GM12891 (cell line): ENCODE measurements at places on chromosomes 12 and 14.
A peak's percentile ranks its signal among the peaks of the same experiment; 100 is the strongest.

DNA sequence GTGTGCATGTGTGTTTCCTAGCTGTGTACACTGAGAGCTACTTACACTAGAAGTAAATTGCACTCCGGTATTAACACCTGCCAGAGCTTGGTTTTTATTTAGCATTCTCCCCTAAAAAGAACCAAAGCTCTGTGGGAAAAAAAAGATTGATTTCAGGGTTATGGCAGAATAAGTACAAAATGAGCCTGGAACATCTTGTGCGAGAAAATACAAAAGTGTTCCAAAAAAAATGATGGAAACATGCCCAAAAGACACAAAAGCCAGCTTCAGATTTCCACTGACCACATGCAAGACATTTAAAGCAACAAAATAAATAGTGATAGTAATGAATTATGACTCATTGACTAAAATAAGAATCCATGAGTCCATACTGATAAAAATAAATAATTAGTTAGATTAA, 188.3 kb downstream of the GXYLT1 start:
- no peak for DNase-seq

DNA sequence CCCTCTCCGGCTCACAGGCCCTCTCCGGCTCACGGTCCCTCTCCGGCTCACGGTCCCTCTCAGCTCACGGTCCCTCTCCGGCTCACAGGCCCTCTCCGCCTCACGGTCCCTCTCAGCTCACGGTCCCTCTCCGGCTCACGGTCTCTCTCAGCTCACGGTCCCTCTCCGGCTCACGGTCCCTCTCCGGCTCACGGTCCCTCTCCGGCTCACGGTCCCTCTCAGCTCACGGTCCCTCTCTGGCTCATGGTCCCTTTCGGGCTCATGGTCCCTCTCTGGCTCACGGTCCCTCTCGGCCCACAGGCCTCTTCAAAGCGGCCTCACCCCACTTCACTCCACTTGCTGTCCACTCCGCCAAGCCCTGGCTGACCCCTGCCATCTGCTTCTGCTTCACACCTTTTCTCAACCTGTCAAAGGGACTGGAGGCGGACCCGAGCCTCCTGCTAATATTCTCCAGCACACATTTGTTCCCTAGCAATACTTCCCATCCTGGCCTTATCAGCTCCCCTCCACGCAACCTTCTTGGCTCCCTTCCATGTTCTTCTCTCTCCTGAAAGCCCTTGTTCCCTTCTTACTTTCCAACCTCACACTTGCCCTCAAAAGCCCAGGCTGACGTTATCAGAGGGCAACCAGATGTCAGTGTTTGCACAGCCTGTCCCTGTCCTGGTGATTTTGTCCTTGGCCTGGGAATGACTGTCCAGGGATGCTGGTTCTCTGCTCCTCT, 176.7 kb downstream of the CALM1 start:
- DNase-seq: no peak

GRCh38 chr12:75933101-75933500, 98.5 kb downstream of the PHLDA1 start:
- no peak for DNase-seq

- no peak for DNase-seq
Measured at GRCh38 chr14:89990623-89991275, 35.0 kb downstream of the TDP1 start.

DNA sequence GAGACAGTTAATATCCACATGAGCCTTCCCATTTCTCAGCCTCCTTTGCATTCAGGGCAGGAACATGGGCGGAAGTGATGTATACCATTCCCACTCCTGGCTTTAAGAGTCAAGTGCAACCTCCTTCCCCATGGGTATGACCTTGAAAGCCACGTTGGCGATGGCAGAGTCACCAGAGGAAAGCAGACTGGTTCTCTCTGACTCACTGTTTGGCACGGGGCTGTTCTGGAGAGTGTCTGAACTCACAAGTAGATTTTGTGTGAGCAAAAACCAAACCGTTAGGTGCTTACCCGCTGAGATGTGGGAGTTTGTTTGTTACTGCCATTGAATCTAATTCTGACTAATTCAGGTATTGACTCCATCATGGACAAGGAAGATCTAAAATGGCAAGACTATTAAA, 36.7 kb upstream of the PZP start:
- no peak for DNase-seq

DNA sequence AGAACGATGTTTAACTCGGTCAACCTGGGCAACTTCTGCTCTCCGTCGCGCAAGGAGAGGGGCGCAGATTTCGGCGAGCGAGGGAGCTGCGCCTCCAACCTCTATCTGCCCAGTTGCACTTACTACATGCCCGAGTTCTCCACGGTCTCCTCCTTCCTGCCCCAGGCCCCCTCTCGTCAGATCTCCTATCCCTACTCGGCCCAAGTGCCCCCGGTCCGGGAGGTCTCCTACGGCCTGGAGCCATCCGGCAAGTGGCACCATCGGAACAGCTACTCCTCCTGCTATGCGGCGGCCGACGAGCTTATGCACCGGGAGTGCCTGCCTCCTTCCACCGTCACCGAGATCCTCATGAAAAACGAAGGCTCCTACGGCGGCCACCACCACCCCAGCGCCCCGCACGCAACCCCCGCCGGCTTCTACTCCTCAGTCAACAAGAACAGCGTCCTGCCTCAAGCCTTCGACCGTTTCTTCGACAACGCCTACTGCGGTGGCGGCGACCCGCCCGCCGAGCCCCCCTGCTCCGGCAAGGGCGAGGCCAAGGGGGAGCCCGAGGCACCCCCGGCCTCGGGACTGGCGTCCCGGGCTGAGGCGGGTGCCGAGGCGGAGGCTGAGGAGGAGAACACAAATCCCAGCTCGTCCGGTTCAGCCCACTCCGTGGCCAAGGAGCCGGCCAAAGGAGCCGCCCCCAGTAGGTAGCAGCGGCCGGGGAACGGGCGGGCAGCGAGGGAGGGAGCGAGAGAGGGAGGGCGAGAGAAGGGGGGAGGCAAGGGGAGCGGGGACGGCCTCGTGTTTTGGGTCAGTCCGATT, 513 bp downstream of the HOXC11 start:
- no peak for DNase-seq

DNA sequence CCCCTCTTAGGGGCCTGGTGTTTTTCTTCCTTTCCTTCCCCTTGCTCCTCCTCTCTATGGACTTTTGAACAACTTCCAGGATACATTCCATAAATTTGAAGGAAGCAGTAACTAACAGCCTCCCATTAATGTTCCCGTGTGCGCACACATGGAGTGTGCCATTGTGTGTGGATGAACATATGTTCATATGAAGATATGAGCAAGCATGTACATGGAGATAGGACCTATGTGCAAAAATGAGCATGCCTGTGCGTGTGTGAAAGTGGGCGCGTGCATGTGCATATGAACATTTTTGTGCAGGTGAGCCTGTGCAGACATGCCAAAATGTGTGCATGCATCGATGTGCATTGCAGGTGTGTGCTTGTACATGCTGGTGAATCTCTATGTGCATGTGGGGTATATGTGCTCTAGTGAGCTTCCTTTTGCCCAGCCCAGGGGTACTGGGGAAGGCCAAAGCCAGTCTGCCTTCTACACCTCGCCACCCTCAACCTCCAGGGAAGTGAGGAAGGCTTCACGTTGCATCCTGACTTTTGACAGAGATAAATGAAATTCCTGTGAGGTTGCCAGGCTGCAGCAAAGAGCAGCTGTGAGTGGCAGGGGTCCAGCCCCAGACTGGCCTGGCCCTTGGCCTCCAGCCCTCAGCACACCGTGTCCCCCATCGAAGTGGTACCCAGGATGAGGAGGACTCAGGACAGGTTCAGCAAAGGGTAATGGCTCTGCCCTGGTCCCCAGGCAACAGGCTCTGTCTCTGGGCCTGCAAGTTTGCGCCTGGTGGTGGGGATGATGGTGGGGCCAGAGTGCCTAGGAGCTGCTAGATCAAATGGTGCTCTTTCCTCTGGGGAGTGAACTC, 21.1 kb upstream of the PGF start:
- DNase-seq: no peak

- DNase-seq: no peak
Measured at GRCh38 chr14:102500158-102500662, 9.4 kb downstream of the ANKRD9 start.

DNA sequence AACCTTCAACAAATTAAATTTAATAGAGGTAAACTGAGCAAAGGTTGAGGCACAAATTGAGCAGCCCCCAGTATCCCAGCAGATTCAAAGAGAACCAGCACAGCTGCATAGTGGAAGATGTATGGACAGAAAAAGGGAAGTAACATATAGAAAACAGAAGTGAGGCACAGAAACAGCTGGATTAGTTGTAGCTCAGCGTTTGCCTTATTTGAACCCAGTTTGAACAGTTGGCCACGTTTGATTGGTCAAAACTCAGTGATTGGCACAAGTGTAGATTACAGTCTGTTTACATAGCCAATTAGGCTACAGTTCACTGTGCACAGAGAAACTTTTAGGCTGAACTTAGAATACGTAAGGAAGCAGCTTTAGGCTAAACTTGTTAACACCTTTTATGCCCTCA, 315.5 kb downstream of the RMST start:
- no peak for DNase-seq

DNA sequence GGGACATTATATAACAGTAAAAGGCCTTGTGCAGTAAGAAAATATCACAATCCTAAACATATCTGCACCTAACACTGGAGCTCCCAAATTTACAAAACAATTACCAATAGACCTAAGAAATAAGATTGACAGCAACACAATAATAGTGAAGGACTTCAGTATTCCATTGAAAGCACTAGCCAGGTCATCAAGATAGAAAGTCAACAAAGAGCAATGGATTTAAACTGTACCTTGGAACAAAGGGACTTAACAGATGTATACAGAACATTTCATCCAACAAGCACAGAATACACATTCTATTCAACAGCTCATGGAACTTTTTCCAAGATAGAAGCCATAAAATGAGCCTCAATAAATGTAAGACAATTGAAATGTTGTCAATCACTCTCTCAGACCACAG, 209.5 kb upstream of the ARHGAP5 start:
- DNase-seq: no peak

GRCh38 chr14:100881211-100882025, 22.1 kb downstream of the RTL1 start:
- no peak for DNase-seq

DNA sequence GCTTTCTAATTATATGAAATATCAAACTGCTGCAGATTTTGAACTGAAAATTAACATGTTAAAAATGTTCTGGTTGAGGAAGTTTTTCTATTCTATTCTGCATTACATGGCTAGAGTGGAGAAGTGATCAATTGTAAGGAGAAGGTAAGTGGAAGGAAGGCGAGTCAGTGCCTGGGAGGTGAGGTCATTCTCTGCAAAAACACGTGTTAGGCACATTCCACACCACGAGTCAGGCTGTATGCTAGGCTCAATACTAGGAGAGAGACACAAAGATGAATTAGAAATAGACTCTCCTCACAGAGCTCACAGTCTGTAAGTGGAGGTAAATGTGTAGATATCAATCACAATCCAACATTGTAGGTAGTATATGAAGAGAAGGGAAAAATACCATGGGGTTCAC, 194.1 kb downstream of the NOVA1 start:
- no peak for DNase-seq

DNA sequence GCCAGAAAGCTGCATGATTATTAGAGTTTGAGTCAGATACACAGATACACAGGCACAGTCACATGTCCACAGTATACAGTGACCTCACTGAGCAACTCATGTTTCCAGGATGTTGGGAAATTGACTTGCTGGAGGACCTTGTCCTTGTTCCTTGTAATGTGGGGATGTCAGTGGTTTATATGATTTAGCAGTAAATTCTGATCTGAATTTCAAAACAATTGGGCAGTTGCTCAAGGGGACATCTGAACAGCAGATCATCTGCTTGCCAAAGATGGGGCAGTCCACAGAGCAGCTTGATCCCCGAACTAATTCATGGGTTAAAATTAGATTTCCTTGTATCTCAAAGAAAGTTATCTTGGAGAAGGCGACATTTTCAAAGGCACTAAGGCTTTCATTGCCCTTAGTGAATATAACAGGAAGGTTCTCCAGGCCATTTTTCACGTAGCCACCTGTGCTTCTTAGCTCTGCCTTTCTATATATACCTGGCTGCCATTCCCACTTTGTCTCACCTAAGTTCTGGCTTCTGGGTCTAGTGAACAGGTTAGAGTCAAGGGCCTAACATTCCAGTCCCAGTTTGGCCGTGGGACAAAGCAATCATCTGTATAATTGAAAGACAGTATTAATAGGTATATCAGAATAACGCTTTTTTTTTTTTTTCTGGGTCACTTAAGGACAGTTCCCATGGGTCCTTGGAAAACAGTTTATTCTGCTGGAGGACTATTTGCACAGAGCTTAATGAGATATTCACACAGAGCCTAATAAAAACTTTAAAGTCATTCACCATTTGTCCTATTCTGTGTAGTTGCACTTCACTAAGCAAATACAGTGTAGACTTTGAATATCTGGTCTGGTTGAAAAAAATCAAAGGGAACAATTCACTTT, 64.9 kb upstream of the STRN3 start:
- DNase-seq: no peak

- no peak for DNase-seq
Measured at GRCh38 chr14:88364710-88365413, 20.6 kb upstream of the SPATA7 start.

DNA sequence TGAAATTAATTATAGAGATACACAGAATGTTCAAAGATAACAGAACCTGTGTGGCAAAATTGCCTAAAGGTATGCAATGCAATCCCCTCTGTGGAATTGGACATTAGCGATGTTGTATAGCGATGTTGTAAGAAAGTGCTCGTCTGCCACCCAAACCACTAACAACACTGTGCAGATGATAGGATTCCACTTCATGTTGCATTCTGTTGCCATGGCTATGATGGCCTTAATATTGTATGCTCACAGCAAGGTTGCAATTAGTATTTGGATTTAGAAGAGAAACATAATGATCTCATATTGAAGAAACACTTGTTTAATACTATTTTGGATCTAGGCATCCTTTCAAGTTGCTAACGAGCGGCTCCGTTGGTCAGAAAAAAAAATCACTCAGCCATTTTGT, 260.3 kb downstream of the BCAT1 start:
- no peak for DNase-seq

DNA sequence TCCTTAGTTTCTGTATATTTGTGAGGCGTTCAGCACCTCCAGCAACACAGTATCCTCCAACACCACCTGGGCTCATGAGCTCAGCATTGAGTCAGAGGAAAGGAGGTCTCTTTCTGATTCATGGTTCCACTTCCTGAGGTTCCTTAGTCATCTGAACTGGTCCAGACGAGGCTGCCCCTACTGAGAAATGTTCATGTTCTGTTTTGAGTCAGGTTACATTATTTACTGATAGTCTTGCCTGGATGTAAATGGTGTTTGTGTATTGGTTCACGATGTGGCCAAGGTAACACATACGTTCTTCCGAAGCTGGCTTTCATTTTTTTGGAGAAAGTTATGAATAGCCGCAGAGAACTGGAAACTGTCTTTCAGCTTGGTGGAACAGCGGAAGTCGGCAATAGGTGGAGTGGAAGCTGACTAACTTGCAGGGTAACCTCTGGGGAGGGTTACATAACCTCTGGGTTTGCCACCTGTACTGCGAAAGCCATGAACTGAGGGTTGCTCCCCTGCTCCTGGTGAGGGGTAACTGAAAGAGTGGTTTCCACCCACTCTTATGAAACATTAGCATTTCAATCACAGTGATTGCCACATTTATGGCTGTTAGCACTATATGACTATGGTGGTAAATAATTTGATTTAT, 42.2 kb upstream of the MANSC4 start:
- DNase-seq: peak; percentile 29
